ENCODE measurements at places on chromosomes 7 and 10.

DNA sequence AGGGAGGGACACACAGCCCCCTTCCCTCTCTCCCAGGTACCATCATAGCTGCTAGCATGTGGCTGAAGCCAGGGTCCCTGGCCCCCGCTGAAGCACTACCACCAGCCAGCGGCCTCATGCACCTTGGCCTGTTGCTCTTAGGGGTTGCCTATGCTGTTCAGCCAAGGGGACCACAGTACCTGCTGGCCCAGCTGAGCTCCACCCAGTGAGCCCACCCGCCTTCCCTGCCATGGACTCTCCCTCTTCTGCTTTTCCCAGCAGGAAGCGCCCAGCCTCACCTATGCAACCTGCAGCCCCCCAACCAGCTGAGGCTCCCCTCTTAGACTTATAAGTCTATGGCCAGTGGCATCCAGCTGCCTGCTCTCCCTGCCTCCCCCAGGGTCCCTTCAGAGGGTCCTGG, 8.7 kb upstream of the MTPAP start:
- no peak for DNase-seq

GRCh38 chr7:70799841-70800405, 332.0 kb upstream of the GALNT17 start:
- DNase-seq = no peak

- DNase-seq = no peak
These were observed 86.7 kb upstream of the IL6 start for GRCh38 chr7:22640269-22640668.

- DNase-seq = no peak
These were observed 24.4 kb downstream of the ASNS start for GRCh38 chr7:97847791-97848190.

DNA sequence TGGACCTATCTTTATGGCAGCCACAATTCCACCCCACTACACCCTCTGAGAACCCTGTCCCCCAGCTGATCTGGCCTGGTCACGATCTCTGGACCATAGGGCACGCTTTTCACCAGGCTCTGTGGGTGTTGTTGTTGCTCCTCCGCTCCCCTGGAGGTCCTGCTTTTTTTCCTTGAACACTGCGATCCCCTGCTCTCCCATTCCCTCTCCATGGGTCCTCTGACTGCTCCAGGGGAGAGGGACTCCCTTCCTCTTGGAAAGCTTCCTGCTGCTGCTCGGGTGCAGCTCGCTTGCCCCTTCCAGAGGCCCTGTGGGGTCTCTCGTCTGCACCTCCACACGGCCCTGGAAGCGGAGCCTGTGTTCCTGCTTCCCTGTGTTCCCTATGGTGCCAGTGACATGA, 53.5 kb downstream of the SNX10 start:
- no peak for DNase-seq
